ENCODE measurements at places on chromosomes 5 and 9. TPM values are rescaled to one million over a fixed set of nuclear protein-coding genes. Genes with fewer than 3 reads are reported as not detected.
A peak's percentile ranks its signal among the peaks of the same experiment; 100 is the strongest.

DNA sequence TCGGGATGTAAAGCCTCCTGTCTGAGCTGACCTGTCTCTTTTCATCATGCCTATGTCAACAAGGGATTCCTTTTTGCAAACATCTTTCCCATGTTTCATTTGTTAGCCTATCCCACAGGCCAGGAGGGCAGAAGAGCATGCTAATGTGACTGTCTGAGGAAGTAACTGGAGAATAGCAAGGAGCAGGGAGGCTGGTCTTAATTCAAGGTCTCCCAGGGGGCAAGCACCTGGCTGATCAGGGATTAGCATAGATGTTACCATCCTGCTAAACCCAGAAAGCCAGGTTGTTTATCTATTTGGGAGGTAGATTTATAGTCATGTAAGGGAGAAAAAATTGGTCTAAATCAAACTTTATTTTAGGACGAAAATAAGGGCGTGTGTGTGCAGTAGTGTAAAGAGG is 36.7 kb upstream of the MAP1B start:
- no peak overlapping the region for H3K27ac ChIP-seq
- DNase-seq: no peak
- H3K36me3 ChIP-seq: no peaks in the 10 kb centered on the region
- no peak overlapping the region for H3K4me3 ChIP-seq

- no peaks in the 10 kb centered on the region for H3K27me3 ChIP-seq
- H3K4me3 ChIP-seq: no peak overlapping the region
- no peaks in the 10 kb centered on the region for H3K4me1 ChIP-seq
- DNase-seq: no peak
Observed at GRCh38 chr9:18595597-18595996, 121.6 kb downstream of the ADAMTSL1 start.

- peak overlapping the region; percentile 95 for H3K27ac ChIP-seq
- no peaks in the 10 kb centered on the region for H3K36me3 ChIP-seq
- peak overlapping the region; percentile 88 for H3K4me3 ChIP-seq
- H3K4me1 ChIP-seq: peaks cover 45% of the 10 kb centered on the region
- no peak for DNase-seq
Observed at GRCh38 chr9:113220467-113221002, 542 bp downstream of the FKBP15 start.

DNA sequence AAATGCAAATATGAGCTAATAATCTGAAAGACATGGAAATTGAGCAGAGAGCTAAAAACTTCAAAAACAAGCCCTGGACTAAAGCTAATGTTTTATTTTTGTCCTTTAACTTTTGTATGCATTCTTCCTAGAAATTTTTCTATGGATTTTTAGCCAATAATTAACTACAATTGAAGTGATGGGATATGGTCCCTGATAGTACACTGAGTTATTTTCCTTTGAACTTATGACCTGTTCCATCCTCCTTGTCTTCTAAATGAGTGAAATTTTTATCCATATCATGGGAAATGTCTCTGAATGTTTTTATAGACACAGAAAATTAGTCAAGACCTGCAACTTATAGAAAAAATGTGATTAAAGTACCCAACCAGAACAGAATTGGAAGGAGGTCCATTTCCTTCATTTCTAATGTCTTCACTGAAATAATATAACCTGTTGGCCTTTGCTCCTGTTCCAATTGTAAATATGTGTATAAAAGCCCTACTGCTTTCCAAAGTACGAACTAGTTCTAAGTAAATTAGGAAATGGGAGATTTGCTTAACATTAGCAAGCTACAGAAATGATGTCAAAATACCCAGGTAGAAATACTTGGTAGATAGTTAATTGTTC is 11.3 kb upstream of the ERAP2 start:
- no peaks in the 10 kb centered on the region for H3K36me3 ChIP-seq
- no peaks in the 10 kb centered on the region for H3K4me1 ChIP-seq
- H3K27me3 ChIP-seq: no peaks in the 10 kb centered on the region
- no peak for DNase-seq
- no peak overlapping the region for H3K27ac ChIP-seq

GRCh38 chr5:76332611-76333205 is 70.4 kb upstream of the IQGAP2 start:
- peaks cover under 1% of the 10 kb centered on the region for H3K4me1 ChIP-seq
- H3K27ac ChIP-seq: no peak overlapping the region
- no peaks in the 10 kb centered on the region for H3K36me3 ChIP-seq
- no peak overlapping the region for H3K4me3 ChIP-seq
- no peaks in the 10 kb centered on the region for H3K27me3 ChIP-seq

DNA sequence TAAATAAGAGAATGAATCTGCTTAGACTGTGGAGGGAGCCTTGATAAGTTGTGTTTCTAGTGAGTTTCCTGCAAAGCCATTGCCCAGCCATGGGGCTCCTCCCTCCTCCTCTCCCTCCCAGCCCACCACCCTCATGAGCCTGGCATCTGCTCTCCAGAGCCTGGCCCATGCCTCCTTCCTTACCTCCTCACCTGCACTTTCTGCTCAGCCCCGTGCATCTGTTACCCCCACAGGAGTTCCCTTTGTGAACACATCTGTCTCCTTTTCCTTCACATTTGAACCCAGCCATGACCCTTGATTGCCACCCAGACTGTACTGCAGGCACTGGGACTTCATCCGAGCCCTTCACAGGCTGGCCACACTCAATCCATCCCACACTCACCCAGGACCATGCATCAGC is 395.6 kb downstream of the IRX2 start:
- H3K36me3 ChIP-seq: no peaks in the 10 kb centered on the region
- peaks cover 3% of the 10 kb centered on the region for H3K4me1 ChIP-seq
- no peak overlapping the region for H3K27ac ChIP-seq
- DNase-seq: no peak

DNA sequence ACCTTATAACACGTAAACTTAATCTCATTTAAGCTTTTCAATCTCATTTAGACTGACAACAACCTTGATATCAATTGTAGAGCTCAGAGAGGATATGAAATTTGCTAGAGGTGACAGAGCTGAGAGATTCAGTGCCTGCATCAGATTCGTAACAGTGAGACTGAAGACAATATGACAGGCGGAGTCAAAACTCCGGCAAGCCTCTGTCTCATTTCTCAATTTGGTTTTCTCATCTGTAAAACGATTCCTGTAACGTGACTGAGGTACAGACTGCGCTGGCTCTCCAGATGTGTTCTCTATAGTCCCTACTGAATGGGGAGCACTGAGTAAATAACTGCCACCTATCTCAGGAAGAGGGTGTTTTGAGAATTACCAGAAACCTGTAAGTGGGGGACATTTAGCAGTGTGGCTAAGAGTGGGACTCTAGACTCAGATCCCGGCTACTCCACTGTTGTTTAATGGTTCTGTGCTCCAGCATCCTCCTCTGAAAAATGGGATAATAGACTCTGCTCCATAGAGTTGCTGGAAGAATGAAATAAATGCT is 3.0 kb upstream of the MCIDAS start:
- H3K4me1 ChIP-seq: peaks cover 53% of the 10 kb centered on the region
- H3K36me3 ChIP-seq: no peaks in the 10 kb centered on the region
- no peak for DNase-seq
- H3K27ac ChIP-seq: no peak overlapping the region
- no peak overlapping the region for H3K4me3 ChIP-seq

DNA sequence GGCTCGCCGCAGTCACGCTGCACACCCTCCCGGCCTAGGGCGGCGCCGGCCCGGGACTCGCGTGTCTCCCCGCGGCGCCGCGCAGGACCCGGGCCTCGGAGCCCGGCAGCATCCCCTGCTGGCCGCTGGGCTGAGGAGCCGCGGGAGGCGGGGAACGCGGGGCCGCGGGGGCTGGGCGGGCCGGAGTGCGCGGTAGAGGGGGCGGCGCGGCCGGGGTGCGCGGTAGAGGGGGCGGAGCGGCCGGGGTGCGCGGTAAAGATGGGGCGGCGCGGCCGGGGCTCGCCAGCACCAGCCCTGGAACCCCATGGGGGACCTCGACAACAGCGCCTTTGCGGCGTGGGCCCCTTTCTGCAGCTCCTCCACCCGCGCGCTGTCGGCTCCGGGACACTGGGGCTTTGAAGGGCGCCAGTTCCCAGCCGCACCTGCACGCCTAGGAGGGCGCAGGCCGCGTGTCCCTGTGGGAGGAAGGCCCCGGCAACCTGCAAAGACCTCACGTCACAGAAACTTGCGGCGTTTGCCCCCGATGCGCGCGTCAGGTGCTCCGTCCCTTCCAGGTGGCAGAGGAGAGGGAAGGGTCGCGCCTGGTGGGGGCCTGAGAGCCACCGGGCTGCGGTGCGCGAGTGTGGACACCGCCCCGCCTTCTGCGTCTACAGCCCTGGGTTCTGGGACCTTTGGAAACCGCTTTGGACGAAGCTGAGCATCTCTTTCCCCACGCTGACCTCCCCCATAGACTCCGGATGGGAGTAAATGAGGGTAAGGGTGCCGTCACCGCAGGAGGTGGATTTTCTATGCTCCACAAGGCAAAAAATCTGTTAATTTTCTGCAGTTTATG is 49.6 kb downstream of the NSUN2 start:
- peak overlapping the region; percentile 40 for H3K4me3 ChIP-seq
- no peak for DNase-seq
- H3K36me3 ChIP-seq: no peaks in the 10 kb centered on the region
- H3K27ac ChIP-seq: no peak overlapping the region
- peaks cover 3% of the 10 kb centered on the region for H3K4me1 ChIP-seq
- no peaks in the 10 kb centered on the region for H3K27me3 ChIP-seq

Gene PCDHB2
- 9.2 TPM for total RNA-seq

Gene ZNF454
- total RNA-seq: 7.3 TPM

Gene AP3B1
- 33.0 TPM for total RNA-seq

Gene TMEM252
- total RNA-seq: not detected
